Right atrium auricular region (tissue), 2 donors: ENCODE measurements at places on chromosomes 1 and 21. TPM values are rescaled to one million over a fixed set of nuclear protein-coding genes. Genes with fewer than 3 reads are reported as not detected.

DNA sequence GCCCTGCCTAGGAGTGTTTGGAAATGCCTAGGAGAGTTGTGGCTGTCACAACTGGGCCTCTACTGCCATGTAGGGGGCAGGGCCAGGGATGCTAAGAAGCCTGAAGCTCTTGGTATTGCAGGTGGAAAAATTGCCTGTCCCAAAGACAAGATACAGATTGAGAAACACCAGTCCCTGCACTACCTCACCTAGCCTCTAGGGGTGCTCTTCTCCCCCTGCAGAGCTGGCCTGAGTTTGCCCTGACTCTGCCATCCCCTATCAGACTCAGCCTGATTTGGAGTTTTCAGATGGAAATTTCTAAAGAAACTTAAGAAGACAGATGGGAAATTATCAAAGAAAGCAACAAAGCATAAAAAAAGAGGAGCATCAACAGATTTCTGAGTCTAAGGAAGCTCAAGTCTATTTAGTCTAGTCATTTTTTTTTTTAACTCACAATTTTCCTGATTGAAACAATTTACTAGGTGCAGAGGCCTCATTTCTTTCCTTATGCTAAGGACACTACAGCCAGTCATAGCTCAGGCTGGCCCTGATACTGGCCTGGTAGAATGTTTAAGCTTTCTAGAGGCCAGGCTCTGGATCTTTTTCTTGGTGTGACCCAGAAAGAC is 61.4 kb upstream of the LRRN2 start:
- no peaks in the 10 kb centered on the region for H3K36me3 ChIP-seq
- DNase-seq: no peak
- H3K4me1 ChIP-seq: no peaks in the 10 kb centered on the region
- no peak overlapping the region for H3K27ac ChIP-seq
- no peaks in the 10 kb centered on the region for H3K27me3 ChIP-seq

The KPRP gene
- total RNA-seq: not detected

GRCh38 chr1:54506594-54506993 is 41.4 kb upstream of the ACOT11 start:
- H3K4me3 ChIP-seq: no peak overlapping the region
- H3K27ac ChIP-seq: no peak overlapping the region
- DNase-seq: no peak

DNA sequence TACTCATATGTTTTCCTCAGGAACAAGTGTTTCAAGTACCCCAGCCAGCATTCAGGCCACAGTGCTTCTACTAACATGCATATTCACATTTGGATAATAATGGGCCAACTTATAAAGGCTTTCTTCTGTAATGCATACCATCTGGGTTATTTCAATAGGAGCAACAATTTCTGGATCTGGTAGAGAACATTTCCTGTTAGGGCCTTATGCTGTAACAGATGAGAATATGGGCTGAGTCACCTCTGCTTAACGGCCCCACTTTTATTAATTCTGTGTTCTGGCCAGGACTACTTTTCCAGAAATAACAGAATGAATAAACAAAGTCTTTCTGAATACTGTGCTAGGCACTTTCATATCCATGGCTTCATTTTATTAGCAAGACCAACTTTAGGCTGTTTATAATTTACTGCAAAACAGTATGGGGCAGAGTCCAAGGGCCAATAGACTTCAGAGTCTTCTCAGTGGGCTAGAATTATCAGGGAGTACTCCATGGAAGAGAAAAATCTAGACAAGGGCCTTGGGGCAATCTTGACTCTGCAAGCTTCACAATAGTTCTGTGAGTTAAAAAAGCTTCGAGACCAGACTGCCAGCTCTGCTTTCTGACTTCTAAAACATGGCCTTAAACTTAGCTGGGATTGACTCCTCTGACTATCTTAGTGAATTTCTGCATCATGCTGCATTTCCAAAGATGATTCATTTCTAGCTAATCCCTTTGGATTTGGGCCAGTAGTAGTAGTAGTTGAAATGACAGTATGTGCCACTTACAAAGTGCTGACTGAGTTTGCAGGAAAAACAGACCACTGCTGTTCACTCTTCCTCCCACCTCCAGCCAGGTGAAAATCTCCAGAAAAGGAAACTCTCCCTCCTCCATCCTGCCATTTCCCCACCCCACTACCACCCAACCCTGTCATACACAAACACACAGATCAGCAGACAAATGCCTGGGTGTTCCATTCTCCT is 8.2 kb upstream of the SSX2IP start:
- H3K36me3 ChIP-seq: no peaks in the 10 kb centered on the region
- H3K27me3 ChIP-seq: no peaks in the 10 kb centered on the region
- no peak overlapping the region for H3K4me3 ChIP-seq
- peak overlapping the region; percentile 22 for H3K27ac ChIP-seq

- H3K36me3 ChIP-seq: no peaks in the 10 kb centered on the region
- no peak overlapping the region for H3K27ac ChIP-seq
- H3K27me3 ChIP-seq: no peaks in the 10 kb centered on the region
Observed at GRCh38 chr1:214136324-214136919, 144.5 kb upstream of the SMYD2 start.

The INAVA gene
- total RNA-seq: not detected

- DNase-seq: no peak
- peaks cover 28% of the 10 kb centered on the region for H3K4me1 ChIP-seq
- H3K36me3 ChIP-seq: no peaks in the 10 kb centered on the region
- H3K27ac ChIP-seq: no peak overlapping the region
Observed at GRCh38 chr1:61058483-61059245, 23.7 kb upstream of the NFIA start.

The TMIGD3 gene
- 0.63 TPM for total RNA-seq

- no peak for DNase-seq
- no peaks in the 10 kb centered on the region for H3K27me3 ChIP-seq
- peak overlapping the region; percentile 53 for H3K4me3 ChIP-seq
- no peaks in the 10 kb centered on the region for H3K36me3 ChIP-seq
- no peaks in the 10 kb centered on the region for H3K4me1 ChIP-seq
Observed at GRCh38 chr1:23567629-23567995, 8.3 kb upstream of the ID3 start.

GRCh38 chr1:66035616-66036245 is 243.0 kb downstream of the PDE4B start:
- no peaks in the 10 kb centered on the region for H3K36me3 ChIP-seq
- H3K4me1 ChIP-seq: no peaks in the 10 kb centered on the region
- no peak overlapping the region for H3K27ac ChIP-seq
- H3K27me3 ChIP-seq: no peaks in the 10 kb centered on the region

- DNase-seq: no peak
- H3K36me3 ChIP-seq: no peaks in the 10 kb centered on the region
- H3K27ac ChIP-seq: no peak overlapping the region
- no peaks in the 10 kb centered on the region for H3K27me3 ChIP-seq
Observed at GRCh38 chr21:31931644-31932469, 59.0 kb downstream of the HUNK start.

The LCK gene
- 0.98 TPM for total RNA-seq

The PGBD2 gene
- 3.1 TPM for total RNA-seq
